ENCODE measurements at places on chromosomes 5 and 9.

GRCh38 chr9:105144076-105144475 is 100.4 kb upstream of the SLC44A1 start:
- DNase-seq = no peak

DNA sequence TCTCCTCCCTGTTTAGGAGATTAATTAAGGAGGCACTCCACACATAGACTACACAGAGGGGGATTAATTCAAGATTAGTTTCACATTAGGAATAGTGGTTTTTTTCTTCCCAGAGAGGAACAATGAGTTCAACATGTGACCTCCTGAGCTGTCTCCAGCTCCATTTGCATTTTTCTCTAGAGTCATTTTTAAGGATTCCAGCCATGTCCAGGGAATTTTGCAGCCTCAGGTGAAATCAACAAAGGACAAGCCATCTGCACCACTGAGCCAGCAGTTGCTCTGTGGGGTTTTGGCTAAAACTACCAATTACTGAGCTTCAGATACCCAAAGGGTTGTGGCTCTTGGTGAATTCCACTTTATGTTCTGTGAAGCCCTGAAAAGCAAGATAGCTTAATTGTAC is 258.5 kb upstream of the PPP1R2B start:
- no peak for DNase-seq

DNA sequence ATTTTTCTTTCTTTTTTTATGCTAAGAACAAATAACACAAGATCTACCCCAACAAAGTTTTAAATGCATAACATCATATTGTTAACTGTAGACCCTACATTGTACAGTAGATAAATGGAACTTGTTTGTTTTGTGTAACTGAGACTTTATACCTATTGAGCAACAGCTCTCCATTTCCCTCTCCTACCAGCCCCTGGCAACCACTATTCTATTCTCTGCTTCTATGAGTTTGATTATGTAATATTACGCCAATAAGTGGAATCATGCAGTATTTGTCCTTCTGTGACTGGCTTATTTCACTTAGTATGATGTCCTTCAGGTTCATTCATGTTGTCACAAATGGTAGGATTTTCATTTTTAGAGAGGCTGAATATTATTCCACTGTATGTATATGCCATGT is 308.2 kb upstream of the PRR16 start:
- no peak for DNase-seq

DNA sequence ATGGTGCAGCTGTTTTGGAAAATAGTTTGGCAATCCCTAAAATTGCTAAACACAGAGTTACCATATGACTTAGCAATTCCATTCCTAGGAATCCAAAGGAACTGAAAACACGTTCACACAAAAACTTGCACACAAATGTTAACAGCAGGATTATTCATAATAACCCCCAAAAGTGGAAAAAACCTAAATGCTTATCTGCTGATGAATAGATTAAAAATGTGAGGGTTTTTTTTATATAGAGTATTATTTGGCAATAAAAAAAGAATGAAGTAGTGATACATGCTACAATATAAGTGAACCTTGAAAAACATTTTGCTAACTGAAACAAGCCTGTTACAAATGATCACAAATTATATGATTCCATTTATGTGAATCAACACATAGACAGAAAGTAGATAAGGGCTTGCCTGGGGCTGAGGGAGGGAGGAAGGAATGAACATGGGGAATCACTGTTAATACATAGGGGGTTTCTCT is 45.1 kb upstream of the TRIO start:
- no peak for DNase-seq

DNA sequence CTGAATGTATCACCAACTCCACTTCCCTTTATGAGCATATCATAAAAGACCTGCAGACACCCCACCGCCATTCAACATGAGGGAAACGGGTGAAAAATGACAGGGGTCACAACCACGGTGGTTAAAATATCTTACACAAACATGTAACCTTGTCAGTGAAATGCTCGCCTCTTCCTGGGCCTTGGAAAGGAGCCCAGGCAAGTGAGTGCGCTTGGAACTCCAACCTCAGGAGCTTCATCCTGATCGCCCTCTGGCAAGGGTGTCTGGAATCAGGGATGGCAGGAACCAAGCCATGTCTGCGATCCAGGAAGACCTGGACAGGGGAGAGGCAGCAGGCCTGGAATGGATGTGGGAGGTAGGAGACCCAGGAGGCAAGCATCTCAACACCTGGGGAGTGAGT is 282.7 kb downstream of the GAS1 start:
- DNase-seq = no peak

- no peak for DNase-seq
Observed at GRCh38 chr5:99317136-99317535, 388.3 kb upstream of the CHD1 start.

- DNase-seq = no peak
Observed at GRCh38 chr5:2196416-2196815, 313.7 kb upstream of the IRX4 start.

DNA sequence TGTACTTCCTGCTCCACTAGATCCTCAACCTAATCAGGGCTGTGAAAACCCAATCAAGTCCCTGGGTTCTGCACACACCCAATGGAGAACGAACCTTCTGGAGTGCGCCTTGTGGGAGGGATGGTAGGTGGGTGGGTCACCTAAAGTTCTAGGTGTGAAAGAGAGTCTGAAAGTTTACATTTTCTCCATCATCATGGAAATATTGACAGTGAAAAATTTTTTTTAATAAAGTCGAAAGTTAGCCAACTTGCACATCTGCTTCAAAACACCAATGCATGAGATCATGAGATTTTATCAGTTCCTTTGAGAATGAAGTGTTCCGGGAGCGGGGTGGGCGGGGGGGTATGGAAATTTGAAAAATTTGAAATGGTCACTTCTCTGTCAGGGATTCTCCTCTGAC is 21.7 kb downstream of the TAF11L14 start:
- no peak for DNase-seq

DNA sequence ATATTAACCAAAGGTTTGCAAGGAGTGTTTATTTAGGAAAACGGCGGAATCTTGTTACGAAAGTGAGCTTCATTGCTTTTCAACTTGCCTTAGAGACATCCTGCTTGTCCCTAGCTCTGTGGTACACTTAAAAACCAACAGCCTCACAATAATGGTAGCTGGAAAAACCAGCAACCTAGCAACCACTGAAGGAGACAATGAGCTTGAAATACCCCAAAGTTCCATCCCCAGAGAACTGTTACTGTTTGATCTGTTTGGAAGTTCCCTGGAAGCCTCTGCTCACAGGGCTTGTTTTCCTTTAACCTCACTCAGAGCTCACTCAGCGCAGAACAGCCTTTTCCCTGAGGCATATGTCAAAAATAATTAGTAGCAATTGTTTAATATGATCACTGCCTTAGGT is 43.2 kb downstream of the SH3TC2 start:
- DNase-seq = no peak

- DNase-seq = no peak
Observed at GRCh38 chr9:85553475-85553874, 188.3 kb downstream of the AGTPBP1 start.

- DNase-seq = no peak
Observed at GRCh38 chr5:178415353-178415752, 174.8 kb downstream of the COL23A1 start.

DNA sequence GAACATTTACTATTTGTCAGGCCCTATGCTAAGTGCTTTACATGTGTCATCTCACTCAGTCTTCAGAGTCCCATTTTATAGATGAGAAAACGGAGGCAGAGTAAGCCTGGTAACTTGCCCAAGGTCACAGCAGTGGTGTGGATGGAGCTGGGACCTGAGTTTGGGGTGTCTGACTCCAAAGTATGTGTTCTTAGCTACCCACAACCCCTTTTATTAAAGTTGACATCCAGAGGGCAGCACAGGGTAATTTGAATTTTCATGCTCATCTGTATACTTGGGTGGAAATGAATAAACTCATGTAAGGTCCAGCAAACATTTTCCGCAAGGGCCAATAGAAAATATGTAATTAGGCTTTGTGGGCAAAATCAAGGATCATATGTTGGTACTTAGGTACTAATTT is 93.4 kb upstream of the SLC25A48 start:
- no peak for DNase-seq

- DNase-seq = no peak
Observed at GRCh38 chr5:174344335-174344734, 298.8 kb downstream of the NSG2 start.

DNA sequence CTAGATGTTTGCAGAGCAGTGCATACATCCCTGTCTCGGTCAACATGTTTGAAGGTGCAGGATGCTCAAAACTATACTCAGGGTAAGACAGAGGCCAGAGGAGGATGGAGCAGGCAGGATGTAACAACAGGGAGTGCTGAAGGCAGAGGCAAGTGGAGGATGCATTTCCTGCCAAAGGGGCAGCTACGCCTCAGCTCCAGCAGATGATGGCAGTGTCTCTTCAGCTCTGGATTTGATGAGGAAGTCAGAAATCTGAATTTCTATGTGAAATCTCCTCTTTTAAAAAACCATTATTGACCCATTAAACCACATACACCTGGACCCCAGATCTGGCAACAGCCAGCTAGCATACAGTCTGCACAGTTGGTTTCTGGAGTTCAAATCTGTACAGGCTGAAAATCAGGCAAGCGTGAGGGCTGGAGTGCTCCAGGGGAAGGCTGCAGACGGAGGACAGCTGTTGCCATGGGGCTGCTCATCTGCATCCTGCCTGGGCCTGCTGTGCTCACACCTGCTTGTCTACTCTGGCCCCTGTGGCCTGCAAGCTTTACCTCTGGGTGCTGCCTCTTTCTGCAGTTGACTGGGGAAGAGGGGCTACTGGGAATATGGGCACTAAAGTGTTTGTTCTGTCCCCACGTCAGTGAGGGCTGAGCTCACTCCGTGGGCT is 152.9 kb upstream of the SLC28A3 start:
- DNase-seq = no peak

DNA sequence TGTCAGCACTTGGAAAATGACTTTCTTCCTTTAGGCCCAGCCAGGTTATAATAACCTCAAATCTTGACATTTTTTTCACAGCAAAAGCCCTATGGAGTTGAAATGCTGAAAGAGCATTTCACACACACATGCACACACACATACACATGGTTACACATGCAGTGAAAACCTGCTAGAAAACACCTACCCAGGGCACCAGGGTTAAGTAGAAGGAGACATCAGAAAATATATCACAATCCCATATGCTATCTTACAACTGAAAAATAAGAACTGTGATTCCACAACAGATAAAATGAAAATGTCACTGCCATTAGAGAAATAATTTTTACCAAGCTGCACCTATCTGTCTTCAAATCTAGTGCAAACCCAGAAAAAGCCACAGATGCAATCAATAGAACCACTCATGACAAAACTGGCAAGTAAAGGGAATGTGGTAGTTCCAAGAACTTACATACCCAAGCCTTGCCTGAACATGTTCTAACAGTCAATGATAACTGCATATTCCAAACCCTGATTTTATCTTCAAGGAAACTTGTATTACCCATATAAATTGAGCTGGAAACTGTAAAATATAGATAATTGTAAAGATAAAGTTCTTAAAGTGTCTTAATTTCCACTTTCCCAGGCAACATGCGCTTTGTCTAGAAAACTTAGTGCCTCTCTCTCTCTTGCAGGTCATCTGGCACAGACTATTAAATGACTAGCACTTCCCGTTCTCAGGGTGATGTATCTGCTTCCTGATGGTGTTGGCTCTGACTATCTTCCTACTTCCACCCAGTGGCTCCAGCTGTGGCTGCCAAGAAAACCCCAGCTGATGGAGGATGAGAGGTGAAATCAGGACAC is 250.2 kb upstream of the PTGER4 start:
- no peak for DNase-seq

DNA sequence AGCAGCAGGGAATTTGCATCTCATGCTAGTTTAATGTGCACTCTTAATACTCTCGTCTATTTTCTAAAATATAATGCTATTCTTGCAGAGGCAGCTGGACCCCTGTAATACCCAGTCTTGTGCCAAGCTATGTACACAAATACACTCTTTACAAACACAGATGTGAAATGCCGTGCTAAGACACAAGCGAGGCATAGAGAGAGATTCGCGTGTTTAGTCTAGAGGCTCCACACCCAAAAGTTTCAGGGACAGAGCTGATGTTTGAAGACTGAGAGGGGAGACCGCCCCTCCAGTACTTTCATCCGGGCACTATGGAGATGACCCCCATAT is 1.2 kb downstream of the DPYSL3 start:
- DNase-seq = no peak

GRCh38 chr5:31385774-31386537 is 145.9 kb downstream of the DROSHA start:
- DNase-seq = no peak

DNA sequence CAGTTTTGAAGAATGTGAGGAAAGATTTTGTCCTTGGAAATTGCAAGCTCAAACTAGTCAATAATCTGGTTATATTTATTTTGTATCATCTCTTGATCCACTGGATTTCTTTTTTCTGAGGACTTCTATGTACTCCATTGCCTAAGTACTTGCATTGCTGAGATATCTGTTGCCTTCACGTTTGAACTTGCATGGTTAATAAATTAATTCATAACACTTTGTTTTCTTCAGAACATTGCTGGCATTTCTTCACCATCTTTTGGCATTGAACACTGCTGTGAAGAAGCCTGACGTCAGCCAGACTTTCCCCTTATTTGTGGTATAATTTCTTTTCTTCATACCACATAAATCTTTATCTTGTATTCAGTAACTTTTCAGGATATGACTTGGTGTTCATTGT is 246.0 kb upstream of the KIF2A start:
- DNase-seq = no peak

DNA sequence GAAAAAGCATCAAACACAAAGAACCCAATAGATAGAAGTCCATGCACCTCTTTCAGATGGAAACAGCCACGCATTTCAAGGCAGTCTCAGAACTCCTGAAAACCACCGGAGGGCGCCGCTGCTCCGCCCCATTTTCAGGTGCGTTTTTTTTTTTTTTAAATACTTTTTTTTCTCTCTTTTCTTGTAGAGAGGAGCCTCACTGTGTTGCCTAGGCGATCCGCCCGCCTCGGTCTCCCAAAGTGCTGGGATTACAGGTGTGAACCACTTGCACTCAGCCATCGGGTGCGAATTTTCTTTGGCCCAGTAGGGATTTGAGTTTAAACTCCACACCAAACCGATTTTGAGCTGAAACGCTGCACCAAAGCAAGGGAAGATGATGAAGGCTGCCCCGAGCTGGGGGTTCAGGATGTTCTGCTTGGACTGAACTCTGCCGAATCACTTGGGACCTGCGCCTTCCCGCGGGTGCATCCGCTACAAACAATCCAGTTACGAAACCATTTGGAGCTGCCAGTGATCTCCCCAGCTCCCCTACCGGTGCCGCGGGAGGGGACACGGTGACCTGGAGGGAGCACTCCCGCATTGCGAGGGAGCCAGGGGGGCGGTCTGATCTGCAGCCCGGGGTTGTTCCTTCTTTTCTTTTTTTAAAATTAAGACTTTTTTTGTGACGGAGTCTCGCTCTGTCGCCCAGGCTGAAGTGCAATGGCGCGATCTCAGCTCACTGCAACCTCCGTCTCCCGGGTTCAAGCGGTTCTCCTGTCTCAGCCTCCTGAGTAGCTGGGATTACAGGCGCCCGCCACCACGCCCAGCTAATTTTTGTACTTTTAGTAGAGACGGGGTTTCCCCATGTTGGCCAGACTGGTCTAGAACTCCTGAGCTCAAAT is 1.4 kb downstream of the PTGR1 start:
- DNase-seq = peak; percentile 63
